ENCODE measurements at places on chromosomes 5 and 9. TPM values are rescaled to one million over a fixed set of nuclear protein-coding genes. Genes with fewer than 3 reads are reported as not detected.

GRCh38 chr9:93126825-93127368 is 7.2 kb downstream of the NINJ1 start:
- no peak for DNase-seq

- DNase-seq: no peak
Measured at GRCh38 chr5:136430081-136430480, 64.7 kb upstream of the TRPC7 start.

DNA sequence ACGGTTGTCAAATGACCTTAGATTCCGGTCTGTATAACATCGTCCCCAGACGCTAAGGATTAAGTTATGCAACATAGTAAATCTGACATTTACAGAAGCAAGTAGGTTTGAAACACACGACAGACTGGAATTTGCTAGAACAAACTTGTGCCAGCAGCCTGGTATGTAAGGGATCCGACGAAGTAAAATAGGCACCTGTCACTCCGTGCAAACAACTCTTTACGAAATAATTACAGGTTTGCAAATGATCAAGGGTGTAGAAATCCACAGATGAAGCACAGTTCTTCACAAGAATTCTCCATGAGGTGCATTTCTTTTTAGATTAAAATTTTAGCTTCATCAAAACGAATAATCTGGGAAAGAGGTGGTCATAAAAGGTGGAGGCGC is 508 bp downstream of the MOCS2 start:
- no peak for DNase-seq

LURAP1L gene
- total RNA-seq: not detected

ESM1 gene
- 0.23 TPM for total RNA-seq

DNA sequence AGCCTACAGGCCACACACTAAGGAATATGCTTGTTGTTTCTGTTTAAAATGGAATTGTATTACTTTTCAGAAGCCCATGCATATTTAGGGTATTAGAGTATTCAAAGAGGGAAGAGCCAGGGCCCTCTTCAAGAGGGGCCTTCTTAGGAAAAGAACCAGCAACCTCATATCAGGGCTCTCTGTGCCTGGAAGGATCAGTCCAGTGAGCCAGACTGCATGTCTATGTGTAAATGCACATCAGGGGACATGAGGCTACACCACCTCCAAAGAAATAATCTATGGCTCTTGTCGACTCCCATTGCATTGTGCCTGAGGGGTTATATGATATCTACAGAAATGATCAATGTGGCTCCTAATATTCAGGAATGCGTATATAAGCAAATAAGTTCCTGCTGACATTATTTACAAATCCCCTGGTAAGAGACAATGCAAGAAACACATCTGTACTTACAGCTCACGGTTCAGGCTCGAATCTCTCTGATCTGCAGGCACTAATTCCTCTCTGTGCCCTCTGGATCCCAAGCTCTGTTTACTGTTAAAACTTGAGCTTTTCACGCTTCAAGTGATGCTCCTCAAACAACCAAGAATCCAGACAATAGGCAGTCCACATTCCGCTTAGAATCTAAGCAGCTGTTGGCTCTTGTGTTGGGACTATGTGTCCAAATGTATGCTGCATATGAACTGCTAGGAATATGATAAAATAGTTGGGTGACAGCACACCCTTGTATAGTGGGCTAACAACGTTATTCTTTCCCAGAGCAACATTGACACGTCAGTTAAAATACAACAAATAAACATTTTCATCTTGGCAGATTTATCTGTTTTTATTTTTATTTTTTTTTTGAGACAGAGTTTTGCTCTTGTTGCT is 150.2 kb upstream of the KLF9 start:
- DNase-seq: no peak

DNA sequence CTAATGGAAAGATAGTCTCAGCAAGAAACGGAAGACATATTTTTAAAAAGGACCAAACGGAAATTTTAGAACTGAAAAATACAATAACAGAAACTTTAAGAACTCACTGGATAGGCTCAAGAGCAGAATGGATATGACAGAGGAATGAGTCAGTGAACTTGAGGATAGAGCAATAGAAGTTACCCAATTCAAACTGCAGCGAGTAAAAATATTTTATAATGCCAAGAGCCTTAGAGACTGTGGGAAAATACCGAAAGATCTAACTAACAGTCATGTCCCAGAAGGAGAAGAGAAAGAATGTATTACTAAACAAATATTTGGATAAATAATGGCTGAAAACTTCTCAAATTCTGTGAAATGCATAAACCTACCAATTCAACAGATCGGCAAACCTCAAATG is 40.8 kb downstream of the ADAMTS2 start:
- DNase-seq: no peak
